ENCODE measurements at places on chromosomes 12 and 14. TPM values are rescaled to one million over a fixed set of nuclear protein-coding genes. Genes with fewer than 3 reads are reported as not detected.

The RERG gene
- total RNA-seq = 8.1 TPM

The GLI1 gene
- total RNA-seq = 7.1 TPM

The SYNJ2BP gene
- 34.2 TPM for total RNA-seq

The JAG2 gene
- total RNA-seq = 23.8 TPM

The GUCY2C gene
- total RNA-seq = not detected

The MYO1H gene
- not detected for total RNA-seq

The IFNG-AS1 gene
- 0.31 TPM for total RNA-seq

The CCDC177 gene
- under 0.01 TPM for total RNA-seq

GRCh38 chr12:94768398-94769046 lies 118.2 kb upstream of the TMCC3 start:
- peak; percentile 43 for DNase-seq

DNA sequence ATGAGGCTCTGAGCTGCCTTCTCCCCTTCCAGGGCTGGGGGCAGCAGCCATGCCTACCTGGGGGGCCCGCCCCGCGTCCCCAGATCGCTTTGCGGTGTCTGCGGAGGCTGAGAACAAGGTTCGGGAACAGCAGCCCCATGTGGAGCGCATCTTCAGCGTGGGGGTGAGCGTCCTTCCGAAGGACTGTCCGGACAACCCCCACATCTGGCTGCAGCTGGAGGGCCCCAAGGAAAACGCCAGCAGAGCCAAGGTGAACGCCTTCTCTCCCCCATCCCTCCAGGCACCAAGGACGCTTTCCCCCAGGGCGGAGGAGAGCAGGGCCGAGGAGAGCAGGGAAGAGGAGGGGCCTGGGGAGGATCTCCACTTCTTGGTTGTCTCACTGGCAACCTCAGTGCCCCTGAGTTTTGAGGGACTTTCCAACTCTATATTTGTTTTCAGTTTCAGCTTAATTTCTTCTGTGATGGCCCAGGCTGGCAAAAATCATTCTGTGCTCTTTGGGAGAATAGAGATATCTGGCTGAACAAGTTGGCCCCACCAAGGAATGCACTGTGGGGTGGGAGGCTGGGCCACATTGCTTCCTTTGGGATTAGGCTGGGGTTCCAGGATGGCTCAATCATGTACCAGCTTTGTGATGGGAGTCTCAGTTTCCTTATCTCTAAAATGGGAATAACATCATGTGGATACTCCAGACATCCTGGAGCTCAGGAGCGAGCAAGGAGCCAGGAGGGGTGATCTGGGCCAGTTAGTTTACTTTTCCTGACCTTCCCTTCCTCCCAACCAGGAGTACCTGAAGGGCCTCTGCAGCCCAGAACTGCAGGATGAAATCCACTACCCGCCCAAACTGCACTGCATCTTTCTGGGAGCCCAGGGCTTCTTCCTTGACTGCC lies 1.2 kb downstream of the KHNYN start:
- peak; percentile 67 for DNase-seq

GRCh38 chr14:75604979-75605851 lies 26.8 kb downstream of the FLVCR2 start:
- peak; percentile 64 for DNase-seq

GRCh38 chr12:104957719-104958000 lies 430 bp downstream of the SLC41A2 start:
- no peak for DNase-seq

DNA sequence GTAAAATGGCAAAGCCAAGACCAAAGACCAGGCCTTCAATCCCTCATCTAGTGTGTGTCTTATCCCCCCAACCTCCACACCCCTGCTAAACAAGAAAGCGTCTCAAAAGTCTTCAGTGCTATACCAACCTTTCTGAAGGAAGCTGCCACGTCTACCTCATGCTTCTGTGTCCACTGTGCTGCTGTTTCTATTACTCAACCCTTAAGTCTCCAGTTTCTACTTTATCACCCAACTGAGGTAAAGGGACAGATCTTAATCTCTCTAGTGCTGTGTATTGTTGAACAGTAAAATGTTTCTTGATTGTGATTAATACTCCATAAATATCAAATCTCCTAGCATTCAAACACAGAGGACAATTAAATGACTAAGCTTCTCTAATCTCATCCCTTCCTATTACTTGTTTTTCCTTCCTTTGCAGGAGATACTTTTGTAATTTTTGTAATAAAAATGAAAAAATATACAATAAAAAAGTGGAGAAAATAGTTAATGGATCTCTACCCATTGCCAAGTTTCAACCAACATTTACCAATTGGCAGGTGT lies 23.3 kb downstream of the BTBD7 start:
- DNase-seq = no peak

DNA sequence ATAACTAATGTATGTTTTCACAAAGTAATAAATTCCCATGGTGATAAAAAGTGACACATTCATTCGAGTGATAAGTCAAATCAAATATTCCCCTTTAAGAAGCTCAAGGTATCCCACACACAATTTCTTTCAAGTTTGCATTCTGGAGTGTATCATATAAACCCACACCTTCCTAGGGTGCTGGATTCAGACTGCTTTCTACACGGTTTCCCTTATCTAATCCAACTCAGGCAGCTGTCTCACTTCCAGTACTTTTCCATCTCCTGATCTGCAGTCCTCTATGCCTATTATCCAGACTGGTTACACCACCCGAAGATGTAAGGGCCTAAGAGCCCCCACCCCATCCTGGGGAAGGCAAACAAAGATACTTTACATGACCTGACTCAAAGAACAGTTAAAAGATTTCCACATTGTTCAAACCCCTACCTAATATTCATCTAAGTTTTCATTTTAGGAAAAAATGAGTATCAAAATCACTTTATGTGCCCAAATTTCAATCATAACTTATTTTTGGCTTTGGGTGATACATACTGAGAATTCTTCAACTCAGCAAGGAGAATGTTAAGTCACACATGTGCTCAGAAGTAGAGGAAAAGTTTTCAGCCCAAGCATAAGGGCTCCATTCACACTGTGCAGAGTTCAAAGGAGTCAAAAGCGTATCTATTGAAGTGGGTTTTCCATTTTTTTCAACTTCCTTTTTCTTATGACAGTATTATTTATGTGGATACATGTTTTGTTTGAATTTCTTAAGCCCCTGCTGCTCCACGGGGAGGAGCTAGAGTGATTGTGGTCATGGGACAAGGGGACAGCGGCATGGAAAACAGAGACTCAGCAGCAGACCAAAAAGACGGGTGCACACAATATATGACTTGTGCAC lies 41.8 kb downstream of the CORO1C start:
- peak; percentile 83 for DNase-seq

- no peak for DNase-seq
These were observed 88.9 kb upstream of the SOX5 start for GRCh38 chr12:24038211-24038997.

DNA sequence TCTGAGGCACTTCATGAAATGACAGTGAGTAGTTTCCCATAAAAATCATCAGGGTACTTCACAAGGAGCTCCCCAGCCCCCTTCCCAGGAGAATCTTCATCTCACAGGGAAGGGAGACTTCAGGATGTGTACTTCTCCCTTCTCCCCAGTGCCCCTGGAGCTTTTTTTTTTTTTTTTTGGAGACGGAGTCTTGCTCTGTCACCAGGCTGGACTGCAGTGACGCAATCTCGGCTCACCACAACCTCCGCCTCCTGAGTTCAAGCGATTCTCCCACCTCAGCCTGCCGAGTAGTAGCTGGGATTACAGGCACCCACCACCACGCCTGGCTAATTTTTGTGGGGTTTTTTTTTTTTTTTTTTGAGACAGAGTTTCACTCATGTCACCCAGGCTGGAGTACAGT lies 10.4 kb downstream of the ITPK1 start:
- DNase-seq = no peak

DNA sequence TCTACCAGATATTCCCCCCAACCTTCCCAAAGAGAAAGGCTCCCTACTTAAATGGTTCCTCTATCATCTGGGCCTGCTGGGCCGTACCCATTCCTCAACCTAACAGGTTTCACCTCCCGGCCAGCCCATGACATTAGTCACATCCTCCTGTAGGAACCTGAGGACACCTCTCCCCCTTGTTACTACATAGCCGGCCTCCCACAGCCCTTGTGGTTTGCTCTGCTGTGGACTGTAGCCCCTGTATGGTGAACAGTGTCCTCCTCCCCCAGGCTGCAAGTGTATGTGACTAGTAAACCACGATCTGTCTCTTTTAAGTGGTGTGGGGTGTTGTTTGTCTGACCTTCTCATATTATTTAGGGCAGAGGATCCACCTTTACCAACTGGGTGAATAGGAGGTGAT lies 371.7 kb downstream of the RGS6 start:
- DNase-seq = no peak

GRCh38 chr14:56630707-56631106 lies 51.1 kb downstream of the TMEM260 start:
- peak; percentile 13 for DNase-seq

All from muscle of leg (tissue), 16 donors.